COLO829 (cell line): ENCODE measurements at places on chromosomes 4 and X.
A peak's percentile ranks its signal among the peaks of the same experiment; 100 is the strongest.

DNA sequence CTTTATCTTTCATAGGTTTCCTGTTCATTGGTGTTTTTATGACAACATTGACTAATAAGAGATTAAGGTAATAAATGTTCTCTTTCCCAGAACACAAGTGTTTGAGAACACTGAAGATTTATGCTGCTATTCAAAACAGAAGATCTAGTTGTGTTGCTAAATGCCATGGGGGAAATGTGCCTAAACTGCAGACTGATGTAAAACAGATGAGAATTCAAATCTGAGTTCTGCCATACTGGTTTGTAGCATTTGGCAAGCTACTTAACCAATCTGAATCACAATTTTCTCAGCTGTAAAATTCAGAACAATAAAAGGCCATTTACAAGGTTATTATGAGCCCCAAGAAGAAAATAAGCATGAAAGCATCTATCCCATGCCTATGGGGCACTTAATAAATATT is 2.3 kb downstream of the SLC10A6 start:
- no peak for DNase-seq

DNA sequence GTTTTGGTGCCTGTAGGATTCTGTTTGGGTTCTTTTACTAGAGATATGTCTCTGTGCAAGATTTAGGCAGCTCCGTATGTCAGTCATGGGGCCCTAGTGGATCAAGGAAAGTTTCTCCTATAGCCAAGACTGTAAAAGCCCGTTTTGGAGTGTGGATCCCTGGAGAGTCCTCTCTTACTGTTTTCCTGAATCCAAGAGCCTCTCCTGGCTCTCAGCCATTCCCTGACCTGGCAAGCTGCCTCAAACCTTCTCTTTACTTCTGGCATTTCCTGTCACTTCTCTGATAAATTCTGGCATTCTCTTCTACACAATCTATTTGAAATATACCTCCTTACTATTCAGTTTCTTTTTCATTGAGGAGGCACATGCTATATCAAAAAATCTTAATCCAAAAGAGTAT is 41.4 kb downstream of the DCAF12L2 start:
- no peak for DNase-seq

GRCh38 chr4:91118597-91118996 is 991.4 kb downstream of the CCSER1 start:
- no peak for DNase-seq

DNA sequence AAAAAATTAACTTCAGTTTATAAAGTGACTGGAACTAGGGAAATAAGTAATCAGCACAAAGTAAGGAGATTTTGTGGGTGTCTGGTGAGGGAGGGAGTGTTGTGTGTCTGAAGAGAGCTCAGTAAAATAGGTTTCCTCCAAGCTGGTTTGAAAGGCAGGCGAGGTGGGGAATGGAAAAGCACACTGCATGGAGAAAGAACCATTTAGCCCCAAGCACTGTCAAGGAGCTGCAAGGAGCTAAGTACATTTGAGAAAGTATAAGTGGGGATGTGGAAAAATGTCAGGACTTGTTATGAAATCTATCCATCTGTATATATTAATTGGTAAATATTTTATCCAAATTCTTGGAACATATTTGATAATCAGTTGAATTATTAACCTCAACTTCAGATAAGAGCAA is 956 bp downstream of the C4orf51 start:
- DNase-seq = no peak

- no peak for DNase-seq
Measured at GRCh38 chrX:17470136-17470535, 95.1 kb downstream of the NHS start.

DNA sequence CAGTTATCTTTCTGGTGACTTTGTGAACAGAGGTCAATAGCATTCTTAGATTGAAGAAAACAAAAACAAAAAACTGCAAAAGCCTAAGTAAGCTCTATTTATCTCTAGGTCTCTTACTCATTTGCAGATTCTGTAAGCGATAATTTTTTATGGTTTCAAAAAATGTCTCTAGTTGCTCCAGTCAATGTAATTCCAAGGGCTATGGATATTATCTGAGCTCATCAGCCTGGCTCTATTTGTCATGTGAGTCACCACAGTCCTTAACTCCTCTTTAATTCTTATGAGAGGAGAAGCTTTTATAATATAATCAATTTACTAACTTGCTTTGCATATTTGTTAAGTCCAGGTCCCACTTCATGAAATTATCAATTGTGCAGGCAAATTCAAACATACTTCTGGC is 79.1 kb downstream of the NPFFR2 start:
- DNase-seq = no peak

- peak; percentile 13 for DNase-seq
Measured at GRCh38 chrX:113929004-113929403, 654.9 kb upstream of the HTR2C start.

DNA sequence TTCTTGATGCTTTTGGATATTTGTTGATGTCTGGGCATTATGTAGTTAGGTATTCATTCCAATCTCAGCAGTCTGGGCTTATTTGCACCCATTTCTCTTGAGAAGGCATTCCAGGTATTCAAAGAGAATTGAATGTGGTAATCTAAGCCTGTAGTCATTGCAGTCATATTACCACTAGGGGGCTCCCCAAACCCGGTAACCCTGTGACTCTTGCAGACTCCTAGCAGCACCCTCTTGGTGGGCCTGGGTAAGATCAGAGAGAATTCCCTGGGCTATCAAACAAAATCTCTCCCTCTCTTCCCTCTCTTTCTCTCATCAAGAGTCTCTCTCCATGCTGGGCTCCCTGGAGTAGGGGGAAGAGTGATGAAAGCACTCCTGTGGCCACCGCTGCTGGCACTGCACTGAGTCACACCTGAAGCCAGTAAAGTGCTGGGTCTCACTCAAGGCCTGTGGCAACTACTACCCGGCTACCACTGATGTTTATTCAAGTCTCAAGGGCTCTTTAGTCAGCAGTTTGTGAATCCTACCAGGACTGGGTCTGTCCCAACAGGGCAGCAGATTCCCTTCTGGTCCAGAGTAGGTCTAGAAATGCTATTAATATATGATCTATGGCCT is 187.7 kb upstream of the NUDT10 start:
- DNase-seq = peak; percentile 23

DNA sequence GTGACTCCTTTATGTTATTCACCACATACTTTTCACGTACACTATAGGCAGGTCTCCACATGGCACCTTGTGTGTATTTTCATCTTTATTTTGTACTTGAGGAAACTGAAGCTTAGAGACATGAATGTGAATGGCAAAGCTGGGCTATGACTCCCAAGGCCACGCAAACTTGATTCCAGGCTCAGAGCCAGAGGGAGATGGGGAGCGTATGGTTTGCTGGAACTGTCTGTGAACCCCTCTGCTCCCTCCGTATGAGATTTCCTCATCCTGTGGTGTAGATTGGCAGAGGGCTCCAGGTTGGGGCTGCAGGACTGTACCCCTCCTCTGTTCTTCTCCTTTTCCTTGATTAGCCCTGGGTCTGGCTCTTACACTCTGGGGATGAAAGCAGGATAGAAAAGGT is 16.1 kb upstream of the STARD8 start:
- DNase-seq = no peak

DNA sequence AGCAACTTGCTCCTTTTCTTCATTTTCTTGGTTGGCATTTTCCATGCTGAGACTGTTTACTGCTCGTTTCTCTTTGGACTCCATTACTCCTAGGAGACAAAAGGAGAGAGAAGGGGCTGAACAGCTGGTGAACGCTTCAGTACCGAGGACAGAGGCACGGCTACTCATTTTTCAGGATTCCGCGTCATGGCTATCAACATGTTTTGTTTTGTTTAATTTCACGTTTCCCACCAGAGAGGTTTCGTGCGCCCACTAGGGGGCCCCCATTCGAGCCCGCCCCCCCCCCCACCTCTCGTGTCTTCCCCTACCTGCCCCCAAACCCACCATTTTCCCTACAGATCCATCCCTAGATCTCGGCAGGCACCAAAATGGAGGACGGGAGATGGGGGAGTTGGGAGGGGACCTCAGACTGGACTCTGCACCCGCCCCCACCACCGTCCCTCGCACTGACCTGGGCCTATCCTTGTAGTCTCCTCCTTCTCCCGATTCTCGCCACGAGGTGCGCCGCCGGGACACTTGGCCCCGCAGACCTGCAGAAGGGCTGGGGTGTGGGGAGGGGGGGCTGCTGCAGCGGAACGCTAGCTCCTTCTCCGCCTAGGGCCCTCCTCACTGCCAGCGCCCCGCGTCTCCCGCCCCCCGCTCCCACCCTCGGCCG is 653 bp downstream of the BEX1 start:
- peak; percentile 6 for DNase-seq

DNA sequence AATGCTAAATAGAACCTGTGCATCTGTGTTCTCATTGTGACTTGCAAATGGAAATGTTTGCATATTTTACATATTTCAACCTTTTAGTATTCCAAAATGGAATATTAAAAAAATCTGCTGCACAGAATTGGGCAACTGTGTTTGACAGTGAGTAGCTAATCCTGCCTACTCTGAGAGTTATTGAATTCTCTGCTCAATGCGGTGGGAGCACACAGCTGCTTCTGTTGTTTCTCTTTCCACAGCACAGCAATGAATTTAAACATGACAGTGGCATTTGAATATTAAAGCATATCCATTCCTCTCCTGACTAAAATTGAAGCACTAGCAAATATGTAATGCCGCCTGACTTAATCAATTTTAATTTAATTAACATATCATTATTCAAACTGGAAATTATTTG is 366.6 kb downstream of the GASK1B start:
- no peak for DNase-seq

DNA sequence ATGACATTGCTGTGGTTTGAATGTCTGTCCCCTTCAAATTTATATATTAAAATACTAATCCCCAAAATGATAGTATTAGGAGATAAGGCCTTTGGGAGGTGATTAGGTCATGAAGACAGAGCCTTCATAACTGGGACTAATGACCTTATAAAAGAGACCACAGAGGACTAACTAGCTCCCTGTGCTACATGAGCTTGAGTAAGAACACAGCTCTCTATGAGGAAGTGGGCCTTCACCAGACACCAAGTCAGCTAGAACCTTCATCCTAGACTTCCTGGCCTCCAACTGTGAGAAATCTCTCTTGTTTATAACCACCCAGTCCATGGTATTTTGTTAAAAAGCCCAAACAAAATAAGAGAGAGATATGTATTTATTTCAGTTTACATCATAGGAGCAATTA is 242.2 kb upstream of the CTSO start:
- no peak for DNase-seq

- no peak for DNase-seq
Measured at GRCh38 chr4:30840571-30840970, 120.4 kb downstream of the PCDH7 start.

- no peak for DNase-seq
Measured at GRCh38 chr4:40180356-40180755, 16.5 kb upstream of the RHOH start.

DNA sequence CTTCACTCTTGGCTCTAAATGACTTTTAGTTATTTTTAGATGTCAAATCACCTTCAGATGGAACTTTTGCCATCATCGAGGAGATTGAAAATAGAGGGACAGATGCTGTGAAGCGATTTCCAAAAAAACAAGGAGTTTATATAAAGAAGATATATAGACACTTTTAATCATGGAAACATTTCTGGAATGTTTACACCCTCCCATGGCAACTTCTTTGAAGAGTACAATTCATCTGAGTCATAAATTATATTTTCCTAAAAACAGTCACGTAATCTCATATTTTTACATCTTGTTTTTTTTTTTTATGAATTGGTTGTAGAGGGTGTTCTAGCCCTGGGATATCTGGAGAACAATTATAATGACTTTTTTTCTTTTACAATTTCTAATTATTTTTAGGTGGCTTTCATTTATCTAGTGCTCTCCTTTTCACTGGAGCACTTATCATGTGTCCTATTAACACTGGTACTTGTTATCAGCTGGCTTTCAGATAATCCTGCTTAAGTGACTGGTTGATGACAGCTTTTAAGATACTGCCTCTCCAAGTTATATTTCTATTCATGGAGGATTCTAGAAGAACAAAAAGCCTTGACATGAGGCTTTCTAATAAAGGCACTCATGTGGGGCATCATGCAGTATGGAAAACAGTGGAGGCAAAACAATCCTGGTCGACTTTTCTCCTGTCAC is 24.9 kb downstream of the PCDH7 start:
- DNase-seq = no peak

DNA sequence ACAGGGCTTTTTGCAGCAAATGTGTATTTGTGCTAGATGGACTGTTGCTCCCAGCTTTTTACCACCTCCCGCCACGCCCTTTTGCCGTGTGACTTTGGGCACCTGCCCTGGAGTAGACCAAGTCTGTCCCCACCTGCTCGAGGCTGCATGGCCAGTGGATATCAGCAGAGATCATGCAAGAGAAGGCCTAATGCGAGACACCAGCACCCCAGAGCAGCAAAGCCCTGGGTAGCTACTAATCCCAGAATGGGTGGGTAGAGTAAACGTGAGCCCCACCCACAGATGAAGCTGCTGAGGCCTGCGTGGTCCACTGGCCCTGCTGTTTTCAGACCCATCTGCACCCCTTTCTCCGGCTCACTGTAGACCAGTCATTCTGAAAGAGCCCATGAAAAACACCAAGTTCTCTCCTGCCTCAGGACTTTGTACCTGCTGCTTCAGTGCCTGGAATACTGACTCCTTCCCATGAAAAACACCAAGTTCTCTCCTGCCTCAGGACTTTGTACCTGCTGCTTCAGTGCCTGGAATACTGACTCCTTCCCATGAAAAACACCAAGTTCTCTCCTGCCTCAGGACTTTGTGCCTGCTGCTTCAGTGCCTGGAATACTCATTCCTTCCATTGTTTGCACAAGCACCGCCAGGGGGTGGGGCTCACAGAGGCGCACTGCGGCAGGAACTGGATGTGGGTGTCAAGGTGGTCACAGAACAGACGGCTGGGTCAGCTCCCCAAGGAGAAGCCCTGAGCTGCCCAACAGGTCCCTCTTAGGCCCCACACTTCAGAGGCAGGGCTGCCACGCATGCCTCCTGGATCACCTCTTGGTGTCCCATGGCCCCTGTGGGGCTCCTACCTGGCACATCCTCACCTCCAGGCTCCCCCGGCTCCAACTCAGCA is 5.1 kb upstream of the TNIP2 start:
- DNase-seq = no peak

DNA sequence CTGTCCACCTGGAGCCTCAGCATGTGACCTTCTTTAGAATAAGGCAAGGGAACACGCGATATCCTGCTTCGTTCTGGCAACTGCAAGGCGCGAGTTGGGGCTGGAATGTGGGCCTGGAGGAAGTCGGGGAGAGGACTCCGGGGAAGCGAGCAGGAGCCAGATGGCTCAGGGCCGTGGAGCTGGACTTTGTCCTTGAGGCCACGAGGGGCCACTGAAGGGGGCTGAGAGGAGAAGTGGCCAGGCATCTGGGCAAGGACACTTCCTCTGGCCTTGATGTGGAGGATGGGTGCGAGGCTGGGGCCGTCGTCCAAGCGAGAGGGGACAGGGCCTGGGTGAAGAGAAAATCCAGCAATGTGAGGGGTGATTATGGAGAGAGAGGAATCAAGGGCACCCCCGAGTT is 12.2 kb upstream of the DUSP9 start:
- no peak for DNase-seq
